ENCODE measurements at places on chromosomes 11 and 22.
A peak's percentile ranks its signal among the peaks of the same experiment; 100 is the strongest.

DNA sequence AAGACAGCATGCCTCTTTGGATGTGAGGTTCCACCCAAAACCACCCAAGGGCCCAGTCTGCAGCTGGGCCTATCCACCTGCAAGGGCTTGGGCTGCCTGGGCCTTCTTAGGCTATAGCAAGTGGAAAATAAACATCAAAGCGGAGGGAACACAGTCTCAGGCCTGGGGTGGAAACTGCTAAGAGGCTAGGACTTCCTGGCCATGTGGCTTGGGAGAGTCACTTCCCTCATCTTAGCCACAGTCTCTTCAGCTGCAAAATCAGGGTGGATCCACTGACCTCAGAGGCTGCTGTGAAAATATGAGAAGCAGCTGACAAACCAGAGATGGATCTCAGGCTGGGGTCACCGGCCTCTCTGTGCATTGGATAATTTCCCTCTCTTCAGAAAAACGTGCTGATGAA is 30.6 kb upstream of the TFIP11 start:
- DNase-seq: no peak

DNA sequence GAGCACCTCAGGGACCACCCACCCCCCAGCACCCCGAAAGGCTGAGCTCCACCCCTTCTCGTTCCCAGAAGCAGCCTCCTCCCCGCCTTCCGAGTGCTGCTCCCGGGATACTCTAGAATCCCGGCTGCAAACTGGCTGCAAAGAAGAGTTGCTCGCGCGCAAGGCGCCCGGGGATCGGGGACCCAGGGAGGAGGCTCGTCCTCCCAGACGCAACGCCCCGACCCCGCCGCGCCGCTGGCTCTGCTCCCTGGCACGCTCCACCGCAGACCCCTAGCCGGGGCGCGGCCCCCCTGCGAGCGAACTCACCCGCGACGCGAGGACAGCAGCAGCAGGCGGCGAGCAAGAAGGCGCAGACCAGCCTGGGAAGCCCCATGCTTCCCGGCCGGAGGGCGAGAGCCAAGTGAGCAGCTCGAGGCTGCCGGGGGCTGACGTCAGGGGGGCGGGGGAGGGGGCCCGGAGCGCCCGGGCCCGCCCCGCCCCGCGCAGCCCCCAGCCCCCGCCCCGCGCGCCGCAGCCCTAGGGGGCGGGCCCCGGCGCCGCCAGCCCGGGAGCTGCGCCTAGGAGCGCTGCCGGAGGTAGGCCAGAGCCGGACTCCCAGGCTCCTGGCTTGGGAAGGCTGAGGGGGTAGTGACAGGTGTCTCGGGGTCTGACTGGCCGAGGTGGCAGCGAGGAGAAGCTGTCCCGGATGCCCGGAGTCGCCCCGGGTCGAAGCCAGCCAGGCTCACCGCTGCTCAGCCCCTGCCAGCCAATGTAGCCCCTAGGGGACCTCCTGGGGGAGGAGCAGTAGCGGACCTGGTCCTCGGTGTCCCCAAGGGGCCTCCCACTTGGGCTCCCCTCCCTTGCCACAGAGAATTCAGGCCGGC is at the start of gene MCAM:
Gene MCAM (minus strand): TSS at position 402 of the 863 bp plus-strand sequence. CDS start 29 bp downstream, at position 373.
- no peak for DNase-seq

DNA sequence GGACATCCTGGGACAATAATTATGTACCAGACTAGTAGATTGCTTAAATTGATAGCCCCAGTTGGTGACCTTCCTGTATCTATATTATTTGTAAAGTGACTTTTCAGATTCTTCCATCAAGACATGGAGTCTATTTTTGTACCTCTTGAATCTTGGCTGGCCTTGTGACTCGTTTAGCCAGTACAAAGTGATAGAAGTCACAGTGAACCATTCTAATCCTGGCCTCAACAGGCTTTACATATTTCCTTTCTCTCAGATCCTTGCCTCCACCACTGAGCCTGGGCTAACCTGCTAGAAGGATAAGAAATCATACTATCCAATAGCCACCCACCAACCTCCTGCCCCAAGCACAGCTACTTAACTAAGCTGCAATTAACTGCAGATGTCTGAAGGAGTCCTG is 37.5 kb upstream of the SLC6A5 start:
- no peak for DNase-seq

DNA sequence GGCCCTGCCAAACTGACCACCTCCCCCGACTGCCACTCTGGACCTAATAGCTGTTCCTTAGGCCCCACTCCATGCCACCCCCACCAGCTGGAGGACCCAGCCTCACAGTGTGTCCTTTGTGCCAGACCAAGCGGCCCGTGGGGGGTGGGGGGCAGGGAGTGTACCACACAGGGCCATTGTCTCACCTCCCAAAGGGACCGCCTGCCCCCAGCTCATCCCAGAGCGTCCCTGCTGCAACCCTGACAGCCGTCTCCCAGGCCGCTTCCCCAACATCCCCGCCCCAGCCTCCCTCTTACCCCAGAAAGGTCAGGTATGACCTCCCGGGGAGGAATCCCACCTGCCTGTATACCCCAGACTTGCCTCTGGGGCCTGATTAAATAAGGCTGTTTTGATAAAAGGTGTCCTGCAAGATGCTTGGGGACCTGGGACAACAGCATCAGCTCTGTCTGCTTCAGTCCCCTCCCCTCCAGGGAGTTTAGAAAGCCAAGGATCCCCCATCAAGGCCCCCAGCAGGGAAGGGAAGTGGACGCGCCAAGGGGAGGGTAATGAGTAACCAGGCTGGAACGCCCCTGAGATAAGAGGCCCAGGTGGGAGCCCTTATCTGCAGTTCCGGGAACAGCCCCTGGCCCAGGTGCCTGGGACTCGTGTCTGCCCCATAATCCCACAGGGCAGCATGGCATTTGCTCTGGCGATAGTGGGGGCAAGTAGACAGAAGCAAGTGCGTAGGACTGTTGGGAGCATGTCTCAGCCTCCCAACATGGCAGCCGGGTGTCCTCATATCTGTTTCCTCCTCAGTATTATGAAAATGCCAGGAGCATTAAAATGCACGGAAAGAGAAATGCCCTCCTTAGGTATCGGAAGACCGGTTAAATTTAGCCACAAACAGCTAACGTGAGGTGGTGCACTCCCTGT is 9.0 kb downstream of the CDC42EP1 start:
- DNase-seq: no peak

DNA sequence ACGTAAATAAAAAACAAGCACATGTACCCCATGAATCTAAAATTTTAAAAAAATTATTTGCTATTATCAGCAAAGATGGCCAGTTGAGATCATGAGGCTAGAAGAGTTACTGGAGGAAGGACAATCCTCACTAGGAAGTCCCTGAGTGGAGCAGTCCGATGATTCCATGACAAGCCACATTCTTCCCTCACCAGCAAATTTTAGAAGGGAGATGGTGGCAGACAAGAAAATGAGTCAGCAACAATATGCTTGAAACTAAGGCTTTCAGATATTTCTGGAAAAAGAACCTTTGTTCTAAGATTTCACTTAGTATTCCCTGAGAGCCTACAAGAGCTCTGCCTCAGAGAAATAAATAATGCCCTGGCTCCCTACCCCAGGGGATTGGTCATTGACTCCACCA is 34.9 kb downstream of the P4HA3 start:
- no peak for DNase-seq

DNA sequence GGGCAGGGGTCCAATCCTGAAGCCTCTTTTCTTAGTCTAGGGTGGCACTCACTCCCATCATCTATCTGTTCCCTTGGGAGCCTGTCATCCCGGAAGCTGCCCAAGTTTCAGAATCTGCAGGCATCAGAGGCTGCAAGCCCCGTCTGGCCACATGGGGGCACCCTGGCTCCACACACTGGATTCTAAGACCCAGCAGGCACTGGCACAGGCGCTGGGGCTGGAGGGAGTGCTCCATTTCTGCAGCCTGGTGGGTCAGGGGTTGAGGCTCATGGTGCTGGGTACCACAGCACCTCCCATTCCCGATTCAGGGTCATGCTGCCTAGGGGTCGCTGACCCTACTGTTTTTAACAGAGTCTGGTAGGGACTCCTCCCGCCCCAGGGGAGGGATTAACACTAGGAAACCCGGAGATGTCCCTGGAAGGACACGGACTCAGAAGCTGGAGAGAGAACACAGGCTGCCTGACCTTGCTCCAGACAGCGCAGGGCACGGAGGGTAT is 243.9 kb upstream of the SYN3 start:
- DNase-seq: peak; percentile 3

- no peak for DNase-seq
These were observed 1128.8 kb upstream of the CCDC90B start for GRCh38 chr11:84414920-84415319.

DNA sequence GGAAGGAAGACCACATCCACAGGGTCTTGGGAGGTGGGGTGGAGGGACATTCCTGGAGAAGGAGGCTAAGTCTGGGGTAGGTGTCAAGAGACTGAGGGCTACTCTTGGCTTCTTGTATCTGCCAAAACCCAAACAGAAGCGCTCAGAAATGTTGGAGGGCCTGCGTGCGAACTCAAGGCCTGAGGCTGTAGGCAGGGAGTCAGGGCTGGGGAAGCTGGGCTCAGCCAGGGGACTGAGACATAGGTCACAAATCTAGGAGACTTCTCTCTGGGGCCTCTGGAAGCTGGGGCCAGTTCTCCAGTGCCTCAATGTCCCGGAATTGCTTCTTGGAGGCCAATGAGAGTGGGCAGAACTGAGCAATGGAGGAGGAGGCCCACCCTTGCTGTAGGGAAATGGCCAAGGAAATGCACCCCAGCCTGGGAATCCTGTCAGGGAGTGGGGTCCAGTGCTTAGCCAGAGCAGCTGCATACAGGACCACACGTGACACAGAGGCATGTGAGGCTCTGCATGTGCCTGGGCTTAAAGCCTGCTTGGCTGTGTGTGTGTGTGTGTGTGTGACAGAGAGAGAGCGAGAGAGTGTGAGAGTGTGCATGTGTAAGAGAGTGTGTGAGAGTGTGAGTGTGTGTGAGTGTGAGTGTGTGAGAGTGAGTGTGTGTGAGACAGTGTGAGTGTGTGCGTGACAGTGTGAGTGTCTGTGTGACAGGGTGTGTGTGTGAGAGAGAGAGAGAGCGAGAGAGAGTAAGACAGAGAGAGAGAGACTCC is 141.3 kb downstream of the ST3GAL4 start:
- no peak for DNase-seq

- no peak for DNase-seq
These were observed 47.9 kb upstream of the ARHGAP42 start for GRCh38 chr11:100639140-100639539.

- DNase-seq: no peak
These were observed 4.0 kb downstream of the FTH1 start for GRCh38 chr11:61963282-61964057.

- no peak for DNase-seq
These were observed 14.5 kb downstream of the SHANK2 start for GRCh38 chr11:71237853-71238252.

DNA sequence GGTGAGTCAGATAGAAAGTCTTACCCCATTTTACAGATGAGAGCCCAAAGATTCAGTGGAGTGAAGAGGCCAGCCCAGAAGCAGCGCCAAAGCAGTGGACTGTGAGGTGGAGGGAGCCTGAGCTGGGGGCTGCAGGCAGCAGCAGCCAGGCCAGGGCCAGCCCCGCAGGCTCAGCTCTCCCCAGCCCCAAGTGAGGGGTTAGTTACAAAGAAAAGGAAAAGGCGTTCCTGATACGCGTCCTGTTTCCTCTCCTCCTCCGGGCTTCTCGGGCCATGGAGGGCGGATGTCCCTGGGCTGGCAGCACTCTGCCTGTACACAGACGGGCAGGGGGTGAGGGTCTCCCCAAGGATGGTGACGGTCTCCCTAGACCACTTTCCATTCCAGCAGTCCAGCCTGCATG is 44.9 kb downstream of the ARRB1 start:
- no peak for DNase-seq

GRCh38 chr11:68649851-68650555 is 34.3 kb upstream of the GAL start:
- no peak for DNase-seq

DNA sequence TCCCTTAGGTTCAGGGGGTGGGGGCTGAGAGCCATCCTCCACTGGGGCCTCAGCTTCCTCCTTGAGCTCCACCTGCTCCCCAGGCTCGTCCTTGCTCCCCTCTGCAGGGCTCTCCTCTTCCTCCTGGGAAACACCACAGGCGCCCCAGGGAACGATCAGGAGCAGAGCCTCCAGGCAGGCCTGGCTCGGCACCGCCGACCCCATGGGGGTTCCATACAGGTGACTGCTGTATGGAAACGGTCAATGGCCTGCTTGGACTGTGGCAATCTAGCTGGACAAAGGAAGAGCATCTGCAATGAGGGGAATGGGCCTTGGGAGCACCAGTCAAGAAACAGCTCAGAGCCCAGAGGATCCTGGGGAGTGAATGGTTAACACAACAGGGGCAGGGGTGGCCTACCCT is 7.9 kb downstream of the HYOU1 start:
- no peak for DNase-seq

GRCh38 chr22:18952022-18952421 is 15.9 kb upstream of the PRODH start:
- no peak for DNase-seq

DNA sequence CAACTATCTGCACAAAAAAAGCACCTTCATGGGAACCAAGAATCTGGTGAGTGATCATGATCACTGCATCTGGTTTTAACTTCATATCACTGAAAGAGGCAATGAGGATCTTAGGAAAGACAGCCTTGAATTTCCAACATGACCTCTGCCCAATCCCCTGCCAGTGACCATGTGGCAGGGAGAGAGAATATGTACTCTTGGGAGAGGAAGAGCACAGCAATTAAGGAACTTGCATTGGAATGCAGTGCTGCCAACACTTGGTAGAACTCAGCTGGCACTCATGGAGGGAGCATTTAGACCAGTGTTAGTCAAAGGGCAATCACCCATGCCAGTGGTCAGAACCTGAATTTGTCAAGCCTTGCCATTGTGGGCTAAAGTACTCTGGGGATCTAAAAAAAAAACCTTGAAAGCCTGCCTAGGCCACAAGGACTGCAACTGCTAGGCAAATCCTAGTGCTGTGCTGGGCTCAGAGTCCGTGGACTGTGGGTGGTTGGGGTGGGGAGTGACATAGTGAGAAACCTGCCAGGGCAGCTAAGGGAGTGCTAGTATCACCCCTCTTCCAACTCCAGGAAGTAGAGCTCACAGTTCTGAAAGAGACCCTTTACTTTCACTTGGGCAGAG is 23.1 kb downstream of the JRKL start:
- no peak for DNase-seq
